Mammary epithelial cell (primary cell): ENCODE measurements at places on chromosomes 4 and X.

DNA sequence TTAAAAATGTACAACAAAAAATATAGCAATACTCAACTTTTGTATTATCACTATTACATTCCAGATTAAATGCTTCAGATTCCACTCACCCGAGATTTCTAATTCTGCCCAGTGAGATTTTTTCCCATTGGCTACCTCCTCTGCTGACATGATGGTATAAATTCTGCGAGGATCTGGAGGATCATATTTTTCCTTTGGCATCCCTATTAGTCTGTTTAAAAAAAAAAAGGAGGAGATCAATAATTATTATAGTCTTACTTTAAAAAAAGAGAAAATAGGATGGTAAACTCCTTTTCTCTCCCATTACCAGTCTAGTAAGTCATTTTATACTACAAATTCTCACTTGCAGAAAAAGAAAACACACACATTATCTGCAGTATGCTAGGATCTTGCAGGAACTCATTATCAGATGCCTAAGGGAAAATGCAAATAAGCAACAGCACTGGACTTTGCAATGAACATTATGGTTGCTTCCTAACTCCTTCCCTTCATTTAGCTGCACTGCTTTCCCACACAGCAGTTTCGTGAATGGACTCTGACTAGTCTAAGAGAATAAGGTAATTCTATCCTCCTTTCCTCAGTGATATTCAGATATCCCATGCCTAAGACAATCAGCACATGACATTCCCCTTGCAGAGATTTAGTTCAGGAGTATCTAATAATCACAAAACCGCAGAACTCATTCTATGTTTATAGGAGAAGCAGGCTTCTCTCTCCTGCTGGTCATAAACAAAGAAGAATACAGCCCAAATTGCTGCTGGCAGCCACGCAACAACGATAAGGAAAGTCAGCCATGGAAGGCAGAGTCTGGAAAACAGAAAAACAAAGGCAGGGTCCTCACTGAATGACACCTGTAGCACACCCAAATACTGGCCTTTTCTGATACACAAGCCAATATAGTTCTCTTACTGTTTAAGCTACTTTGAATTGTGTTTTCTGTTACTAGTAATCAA is 42.7 kb downstream of the CNOT6L start:
- no peak for DNase-seq

DNA sequence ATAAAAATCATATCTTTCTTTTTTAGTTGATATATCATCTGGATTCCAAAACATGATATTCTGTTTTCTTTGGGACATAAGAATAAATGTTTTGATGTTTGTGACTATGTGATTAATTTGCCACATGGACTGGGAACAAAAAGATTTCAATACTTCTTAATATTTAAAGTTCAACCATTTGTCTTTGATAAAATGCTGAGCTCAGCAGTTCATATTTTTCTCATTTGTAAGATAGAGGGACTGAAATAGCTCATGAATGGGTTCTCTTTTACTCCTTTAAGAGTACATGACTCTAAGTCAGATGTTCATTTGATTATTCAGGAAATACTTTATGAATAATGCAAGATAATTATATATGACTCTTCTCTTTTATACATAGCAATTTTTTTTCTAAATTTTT is 205.9 kb upstream of the FAM47A start:
- no peak for DNase-seq

DNA sequence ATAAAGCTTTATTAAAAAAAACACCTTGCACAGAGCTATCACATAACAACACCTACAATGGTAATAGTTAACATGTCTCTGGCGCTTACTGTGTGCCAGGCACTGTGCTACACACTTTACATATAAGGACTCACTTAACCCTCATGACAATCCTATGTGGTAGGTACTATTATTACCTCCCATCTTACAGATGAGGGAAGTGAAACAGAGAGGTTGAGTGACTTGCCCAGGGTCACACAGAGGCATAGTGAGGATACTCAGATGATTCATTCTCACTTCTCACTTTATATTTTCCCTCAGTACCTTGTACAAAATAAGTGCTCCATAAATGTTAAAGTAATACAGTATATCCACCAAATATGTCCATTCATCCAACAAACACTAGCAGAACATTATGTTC is 43.4 kb upstream of the IQSEC2 start:
- DNase-seq = no peak

DNA sequence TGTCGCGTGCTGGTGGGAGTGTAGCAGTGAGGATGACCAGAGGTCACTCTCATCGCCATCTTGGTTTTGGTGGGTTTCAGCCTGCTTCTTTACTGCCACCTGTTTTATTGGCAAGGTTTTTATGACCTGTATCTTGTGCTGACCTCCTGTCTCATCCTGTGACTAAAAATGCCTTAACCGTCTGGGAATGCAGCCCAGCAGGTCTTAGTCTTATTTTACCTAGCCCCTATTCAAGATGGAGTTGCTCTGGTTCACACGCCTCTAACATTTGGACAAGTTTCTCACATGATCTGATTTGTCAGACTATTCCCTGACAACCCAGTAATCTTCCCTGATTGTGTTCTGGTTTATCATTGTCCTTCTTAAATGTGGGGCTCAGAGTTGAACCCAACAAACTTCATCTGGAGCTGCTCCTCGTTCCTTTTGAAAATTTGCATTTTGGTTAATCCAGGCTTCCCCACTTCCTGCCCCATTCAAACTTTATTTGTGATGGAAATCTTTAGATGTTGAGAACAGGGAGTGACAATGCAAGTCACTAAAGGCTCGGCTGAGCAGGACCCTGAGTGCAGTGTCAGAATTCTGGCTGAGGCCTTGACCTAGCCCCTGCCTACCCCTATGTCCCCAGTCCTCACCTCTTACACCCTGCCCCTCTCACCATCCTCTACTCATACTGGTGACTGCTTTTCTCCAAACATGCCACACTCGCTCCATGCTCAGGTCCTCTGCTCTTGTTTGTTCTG is 226.8 kb downstream of the STIM2 start:
- no peak for DNase-seq

- no peak for DNase-seq
These were observed 265.0 kb upstream of the NWD2 start for GRCh38 chr4:36979533-36979932.

DNA sequence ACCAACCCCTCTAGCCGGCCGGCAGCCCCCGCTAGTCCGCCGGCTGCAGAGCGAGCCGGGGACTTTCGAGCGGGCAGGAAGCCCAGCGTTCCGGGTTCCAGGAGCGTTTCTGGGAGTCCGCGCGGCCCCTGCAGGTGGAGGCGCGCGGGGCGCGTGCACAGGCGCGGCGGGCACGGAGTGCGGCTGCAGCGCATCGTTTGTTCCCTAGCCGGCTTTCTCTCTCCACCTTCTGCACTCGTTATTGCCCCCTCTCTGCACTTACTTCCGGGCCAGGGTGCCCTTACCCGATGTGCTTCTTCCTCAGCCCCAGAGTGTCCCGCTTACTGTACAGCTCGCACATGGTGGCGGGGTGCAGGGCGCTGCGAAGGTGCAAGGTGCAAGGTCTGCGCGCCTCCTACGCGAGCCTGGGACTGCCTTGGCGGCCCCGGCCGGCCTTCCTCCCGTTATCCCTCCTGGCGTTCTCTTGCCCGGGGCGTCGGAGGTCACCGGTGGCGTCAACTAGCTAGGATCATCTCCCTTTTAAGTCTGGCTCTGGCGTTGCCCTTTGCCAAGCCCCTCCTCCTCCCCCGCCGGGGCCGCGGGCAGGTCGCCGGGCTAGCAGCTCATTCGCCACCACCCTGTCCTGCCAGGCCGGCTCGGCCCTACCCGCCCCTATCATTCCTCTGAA is at the start of gene ETNPPL:
TSS of gene ETNPPL (minus strand) at position 495 of the 667 bp plus-strand sequence. CDS start at position 340, 155 bp downstream.
- DNase-seq = peak; percentile 14

DNA sequence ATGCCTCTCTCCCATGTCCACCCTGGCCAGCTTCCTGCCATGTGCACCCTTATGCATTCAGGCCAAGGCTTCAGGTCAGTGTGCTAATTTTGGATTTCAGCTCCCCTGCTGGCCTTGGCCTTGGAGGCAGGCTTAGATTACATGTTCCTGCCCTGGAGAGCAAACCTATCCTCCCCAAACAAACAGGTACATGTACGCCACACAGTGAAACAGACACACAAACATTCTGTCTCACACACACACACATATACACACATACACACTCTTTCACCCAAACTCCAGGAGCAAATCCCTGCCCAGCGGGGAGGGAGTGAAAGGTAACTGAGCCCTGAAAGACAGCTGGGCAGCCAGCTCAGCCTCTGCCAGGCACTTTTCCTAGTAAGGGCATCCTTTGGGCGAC is 62.7 kb upstream of the ARHGAP36 start:
- DNase-seq = no peak

DNA sequence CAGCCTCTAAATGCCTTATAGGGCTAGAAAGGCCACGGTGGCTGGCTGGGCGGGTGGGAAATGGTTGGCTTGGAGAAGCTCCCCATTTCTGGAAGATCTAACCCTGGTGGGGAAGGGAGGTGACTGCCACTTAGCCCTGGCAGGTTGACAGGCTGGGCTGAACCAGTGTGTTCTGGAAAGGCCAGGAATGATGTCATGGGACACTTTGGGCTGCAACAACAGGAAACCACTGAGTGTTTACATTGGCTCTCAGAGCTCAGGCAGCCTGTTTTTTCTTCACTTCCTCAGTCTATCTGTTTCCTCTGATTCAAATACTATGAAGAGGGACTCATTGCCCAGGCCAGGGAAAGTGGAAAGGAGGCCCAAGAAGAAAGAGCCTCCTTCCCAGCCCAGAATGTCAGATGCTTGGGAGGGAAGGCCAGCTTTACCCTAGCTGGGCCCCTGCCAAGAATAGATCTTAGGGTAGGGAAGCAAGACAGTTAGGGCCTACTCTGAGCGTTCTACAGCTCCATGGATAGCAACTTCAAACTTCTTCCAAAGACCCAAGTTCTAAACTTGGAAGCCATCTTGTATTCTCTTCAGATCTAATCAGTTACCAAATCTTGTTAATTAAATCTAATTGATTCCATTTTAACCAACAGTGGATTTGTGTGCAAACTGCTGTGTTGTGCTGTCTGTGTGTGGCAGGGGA is 65.8 kb upstream of the MSN start:
- peak; percentile 54 for DNase-seq

GRCh38 chr4:8905773-8906667 is 34.4 kb upstream of the HMX1 start:
- DNase-seq = no peak

DNA sequence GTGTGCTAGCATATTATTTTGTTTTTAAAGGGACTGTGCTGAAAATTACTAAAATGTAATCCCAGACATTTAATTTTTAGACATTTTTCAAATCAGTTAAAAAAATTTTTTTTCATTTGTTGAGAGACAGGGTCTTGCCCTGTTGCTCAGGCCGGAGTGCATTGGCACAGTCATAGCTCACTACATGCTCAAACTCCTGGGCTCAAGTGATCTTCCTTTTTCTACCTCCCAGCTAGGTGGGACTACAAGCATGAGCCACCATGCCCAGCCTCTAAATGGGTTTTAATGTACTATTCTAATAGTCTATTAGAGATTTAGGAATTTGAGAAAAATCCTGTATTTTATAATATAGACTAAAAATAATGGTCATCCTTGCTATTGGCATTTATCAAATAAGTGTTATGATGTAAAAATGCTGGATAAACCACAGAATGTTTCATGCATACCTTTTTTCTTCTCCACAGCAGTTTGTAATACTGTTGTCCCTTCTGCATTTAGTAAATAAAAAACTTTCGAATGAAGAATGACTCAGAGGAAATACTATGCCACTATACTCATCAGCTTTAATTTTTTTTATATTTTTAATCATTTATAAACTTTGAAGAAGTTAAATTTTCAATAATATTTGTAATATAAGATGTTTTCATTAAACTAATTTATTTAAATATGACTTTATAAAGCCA is 29.9 kb downstream of the CPEB2 start:
- DNase-seq = peak; percentile 33

- DNase-seq = no peak
These were observed 31.7 kb upstream of the APLN start for GRCh38 chrX:129686422-129686948.

DNA sequence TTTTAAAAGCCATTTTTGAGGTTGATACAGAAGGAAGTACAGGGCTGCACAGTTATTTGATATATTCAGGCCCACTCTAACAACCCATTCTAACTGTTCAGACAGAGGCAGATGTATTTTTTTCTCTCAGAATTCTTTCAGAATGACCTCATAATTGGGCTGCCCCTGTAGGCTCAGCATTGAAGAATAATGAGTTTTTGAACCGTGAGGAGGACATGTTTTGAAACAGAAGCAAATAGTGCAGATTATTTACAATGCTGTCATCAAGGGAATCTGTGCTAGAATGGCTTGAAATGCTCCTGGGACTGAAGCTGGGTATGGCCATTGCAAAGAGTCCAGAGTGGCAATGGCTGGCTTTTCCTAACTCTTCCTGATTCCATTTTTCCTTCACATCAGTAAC is 158.1 kb downstream of the SOX3 start:
- DNase-seq = no peak

- DNase-seq = no peak
These were observed 14.1 kb upstream of the TMEM131L start for GRCh38 chr4:153451911-153452657.

GRCh38 chrX:46408553-46409407 is 136.4 kb downstream of the ZNF674 start:
- peak; percentile 39 for DNase-seq

DNA sequence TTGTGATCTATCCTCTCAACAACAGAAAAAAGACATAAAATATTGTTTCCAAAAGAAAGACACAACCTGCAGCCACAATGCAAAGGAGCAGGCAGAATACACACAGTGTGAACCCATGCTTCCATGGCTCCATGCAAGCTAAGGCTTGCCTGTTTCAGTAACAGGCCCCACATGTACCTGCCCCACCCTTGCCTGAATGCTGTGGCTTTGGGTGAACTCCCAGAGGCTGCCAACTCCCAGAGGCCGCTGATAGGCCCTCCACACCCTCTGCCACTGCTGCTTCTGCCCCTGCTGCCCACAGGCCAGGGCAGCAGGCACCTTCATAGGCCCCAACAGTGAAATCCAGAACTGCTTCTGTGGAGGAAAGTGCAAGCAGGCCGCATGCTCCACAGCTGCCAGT is 313.9 kb downstream of the CHIC1 start:
- DNase-seq = peak; percentile 82

DNA sequence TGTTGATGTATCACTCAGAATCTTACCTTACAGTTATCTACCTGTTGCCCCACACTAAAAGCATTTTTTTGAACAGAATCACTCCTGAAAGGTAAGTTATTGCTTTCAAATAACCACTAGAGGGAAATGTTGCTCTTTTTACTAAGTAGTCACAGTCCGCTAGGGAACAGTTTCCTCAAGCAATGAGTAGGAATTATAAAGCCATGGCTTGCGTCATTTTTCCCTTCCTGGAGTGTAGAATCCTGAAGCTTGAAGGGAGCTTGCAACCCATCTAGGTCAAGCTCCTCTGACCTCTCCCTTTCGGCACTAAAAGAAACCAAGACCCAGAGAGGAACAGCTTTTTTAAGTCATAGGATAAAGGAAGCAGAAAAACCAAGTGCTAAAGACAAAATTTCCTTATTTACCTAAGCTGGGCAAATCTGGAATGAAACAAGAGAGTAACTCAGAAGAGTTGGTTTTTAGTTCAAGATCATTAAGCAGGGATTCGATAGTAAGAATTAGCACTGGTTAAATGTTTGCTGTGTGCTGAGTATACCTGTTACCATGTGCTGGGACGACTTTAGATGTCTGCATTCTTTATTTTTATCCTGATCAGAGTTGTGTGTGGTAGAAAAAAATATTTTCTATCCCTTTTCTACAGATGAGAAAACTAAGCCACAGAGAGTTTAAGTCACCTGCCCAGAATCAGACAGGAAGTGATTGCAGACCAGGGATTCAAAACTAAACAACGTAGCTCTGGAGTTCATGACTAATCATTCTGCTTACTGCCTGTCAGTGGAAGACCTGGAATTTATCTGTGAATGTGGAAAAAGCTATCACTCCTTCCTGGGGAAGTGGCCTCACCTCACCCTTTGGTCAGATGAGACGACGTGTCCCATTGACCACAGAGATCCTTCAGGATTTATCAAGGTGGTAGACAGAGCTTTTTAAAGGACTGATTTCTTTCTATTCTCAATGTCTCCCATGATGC is 631.5 kb downstream of the RAB28 start:
- peak; percentile 59 for DNase-seq
